ENCODE measurements at places on chromosomes 1 and 21. TPM values are rescaled to one million over a fixed set of nuclear protein-coding genes. Genes with fewer than 3 reads are reported as not detected.

Gene TBX15
- total RNA-seq, result 0.10 TPM

Gene ACBD6
- 57.7 TPM for total RNA-seq

Gene CFAP74
- not detected for total RNA-seq

Gene KIF14
- total RNA-seq, result 10.4 TPM

Gene UBL4B
- not detected for total RNA-seq

Gene CRB1
- 0.06 TPM for total RNA-seq

Gene USH2A
- not detected for total RNA-seq
